ENCODE measurements at places on chromosomes 11 and 22.

DNA sequence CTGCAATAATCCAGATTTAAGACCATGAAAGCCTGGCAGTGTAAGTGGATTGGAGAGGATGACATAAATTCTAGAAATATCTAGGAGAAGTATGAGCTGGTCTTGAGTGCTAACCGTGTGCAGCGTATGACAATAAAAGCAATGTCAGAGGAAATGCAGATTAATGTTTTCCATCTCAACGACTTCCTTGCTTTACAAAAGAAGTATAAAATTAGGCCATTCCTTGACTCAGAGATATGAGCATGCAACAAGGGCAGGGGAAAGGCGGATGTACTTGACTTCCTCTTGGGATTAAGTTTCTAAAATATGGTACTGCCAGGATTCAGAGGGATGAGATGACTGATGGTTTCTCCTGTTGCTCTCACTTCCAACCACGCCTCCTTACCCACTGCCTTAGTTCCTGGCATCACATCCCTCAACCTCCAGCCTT lies 32.3 kb downstream of the ADAMTS15 start:
- DNase-seq, result no peak

GRCh38 chr11:128876133-128876650 lies 9.1 kb upstream of the KCNJ1 start:
- DNase-seq, result no peak

DNA sequence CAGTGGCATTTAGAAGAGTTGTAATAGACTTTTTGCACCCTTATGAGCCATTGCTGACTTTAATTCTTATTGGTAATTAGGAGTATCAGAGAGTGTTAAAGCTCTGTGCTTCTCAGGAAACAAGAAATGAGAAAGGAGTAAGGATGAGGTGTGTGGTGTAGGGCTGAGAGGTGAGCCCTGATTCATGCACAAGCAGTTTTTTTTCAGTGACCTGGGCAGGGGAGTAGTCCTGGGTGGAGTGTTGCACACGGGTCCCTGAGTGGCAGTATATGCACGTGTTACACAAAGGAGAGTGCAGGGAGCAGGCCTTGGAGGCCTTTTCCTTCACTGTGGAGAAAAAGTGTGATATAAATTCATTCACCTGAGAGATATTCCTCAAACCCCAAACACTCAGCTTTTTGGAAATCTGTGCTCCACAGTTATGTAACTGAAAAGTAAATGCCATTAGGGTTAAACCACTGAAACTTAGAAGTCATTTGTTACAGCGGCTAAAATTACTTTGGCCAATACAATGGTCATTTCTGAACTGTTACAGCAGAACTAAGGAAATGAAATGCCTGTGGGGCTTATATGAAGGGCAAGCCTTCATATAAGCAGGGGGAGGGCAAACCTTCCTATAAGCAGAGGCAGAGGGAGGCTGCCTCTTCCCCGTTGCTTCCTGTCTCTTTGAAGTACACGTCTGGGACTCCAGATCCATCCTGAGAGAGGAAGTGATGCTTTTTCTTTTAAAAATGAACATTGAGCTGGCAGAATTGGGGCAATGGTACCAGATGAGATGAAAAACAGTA lies 62.6 kb upstream of the OLFML1 start:
- no peak for DNase-seq

DNA sequence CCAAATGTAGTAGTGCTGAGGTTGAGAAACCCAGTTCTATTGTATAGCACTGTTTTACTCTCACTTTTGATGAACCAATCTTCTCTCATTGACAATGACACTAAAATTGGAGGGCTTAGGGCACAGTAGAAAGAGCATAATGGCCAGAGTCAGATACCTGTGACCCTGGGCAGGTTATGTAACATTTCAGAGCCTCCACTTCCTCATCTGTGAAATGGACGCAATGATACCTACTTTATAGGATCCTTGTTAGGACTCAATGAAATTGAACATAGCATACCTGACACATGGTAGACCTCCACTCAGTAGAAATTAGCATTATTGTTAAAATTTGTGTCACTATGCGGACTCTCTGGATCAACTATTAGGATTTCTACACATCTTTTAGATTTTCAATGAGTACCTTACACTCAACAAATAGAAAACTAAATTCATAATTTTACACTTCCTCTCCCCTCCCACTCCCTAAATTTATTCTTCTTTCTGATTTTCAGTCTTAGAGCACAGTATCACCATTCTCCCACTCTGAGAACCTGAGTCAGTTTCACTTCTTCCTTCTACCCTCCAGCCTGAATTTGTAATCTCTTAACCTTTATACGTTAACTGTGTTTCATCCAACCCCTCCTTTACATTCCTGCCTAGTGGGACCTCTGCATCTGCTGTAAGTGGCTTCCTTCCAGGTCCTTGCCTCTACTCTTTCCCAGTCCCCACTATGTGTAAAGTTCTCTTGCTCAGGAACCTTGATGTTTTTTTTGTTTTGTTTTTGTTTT lies 78.3 kb downstream of the MICAL2 start:
- no peak for DNase-seq

DNA sequence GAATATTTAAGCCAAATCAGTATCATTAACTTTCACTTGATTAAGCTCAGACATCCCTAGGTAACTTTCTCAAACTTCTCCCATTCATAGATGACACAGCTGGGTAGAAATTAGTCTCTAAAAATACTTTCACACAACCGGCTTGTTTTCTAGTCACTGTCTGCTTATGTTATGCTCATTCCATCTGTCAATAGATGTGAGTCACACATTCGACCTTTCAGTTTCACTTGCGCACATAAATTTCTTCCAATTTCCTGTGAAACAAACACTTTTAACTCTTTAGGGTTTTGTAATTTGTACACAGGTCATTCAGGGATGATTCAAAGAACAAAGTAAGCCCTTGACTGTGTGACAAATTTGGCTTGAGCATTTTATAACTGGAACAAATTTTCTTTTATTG lies 723.0 kb downstream of the KCNA4 start:
- no peak for DNase-seq

GRCh38 chr11:31199378-31199777 lies 170.2 kb downstream of the DCDC1 start:
- DNase-seq, result no peak

DNA sequence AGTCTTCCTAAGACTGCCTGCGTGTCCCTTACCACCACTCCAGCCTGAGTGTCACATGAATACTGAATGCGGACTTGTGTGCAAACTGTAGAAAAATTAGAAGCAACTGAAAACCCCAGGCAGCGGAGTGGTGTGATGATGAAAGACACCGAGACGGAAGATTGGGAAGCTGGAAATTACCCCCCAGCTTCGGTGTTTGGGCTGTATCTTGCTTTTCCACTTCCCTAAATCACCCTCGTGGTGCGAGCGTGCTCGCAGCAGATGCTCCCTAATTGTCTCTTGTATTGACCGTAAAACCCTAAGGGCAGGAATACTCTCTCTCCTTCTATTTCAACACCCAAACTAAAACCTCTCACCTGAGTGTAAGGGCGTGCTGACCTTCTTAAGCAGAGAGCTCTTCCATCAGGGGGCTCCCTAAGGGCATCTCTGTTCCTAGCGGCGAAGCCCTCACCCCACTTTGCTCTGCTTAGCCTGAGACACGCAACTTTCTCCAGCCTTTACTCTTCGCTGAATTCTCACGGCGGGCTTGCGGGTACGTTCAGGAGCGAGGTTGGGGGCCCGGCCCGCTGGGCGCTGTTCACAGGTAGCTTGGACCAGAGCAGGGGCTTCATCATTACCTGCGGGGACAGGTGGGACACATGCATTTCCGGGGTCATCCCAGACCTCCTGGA lies 62.4 kb downstream of the CRYBB2 start:
- peak; percentile 28 for DNase-seq

GRCh38 chr22:25754527-25755202 lies 12.7 kb downstream of the MYO18B start:
- DNase-seq, result no peak

- DNase-seq, result no peak
Measured at GRCh38 chr22:25060522-25061071, 108.1 kb downstream of the KIAA1671 start.

- DNase-seq, result no peak
Measured at GRCh38 chr22:32073823-32074380, 30.8 kb downstream of the SLC5A1 start.

- DNase-seq, result no peak
Measured at GRCh38 chr11:2961080-2961479, 31.0 kb downstream of the NAP1L4 start.

DNA sequence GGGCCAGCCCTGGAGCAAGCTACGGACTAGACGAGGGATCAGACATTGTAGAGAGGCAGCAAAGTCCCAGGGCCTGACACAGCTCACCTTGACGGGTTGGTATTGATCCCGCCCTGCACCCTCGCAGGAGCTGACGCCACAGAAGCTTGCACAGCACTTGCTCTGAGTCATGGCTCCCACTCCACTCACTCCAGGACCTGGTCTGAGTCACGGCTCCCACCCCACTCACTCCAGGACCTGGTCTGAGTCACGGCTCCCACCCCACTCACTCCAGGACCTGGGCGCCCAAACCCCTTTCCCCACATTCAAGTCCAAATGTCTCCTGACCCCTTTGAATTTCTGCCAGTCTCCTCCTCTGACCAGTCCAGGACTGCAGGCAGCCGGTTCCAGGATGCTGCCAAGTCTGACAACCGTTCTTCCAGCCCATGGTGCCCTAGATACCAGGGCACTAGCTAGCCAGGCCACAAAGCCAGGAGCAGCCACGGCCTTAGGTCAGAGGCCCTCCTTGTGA lies 6.0 kb upstream of the PNPLA5 start:
- DNase-seq, result no peak

DNA sequence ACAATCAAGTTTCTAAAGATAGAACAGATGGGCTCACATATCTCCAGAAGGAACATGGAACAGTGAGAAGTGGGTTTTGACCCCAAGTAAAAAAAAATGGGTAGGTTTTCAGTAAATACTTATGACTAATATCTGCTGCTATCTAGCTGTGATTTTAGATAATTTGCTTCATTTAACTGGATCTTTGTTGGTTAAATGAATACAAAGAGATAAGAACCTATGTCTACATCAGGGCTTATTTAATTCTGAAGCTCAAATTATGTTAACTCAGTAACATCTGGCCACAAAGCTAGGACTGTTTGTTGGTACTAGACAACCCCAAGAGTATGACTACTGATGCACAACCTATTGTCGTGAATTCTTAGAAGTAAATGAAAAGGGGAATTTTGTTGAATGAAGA lies 144.4 kb upstream of the SESN3 start:
- DNase-seq, result no peak

DNA sequence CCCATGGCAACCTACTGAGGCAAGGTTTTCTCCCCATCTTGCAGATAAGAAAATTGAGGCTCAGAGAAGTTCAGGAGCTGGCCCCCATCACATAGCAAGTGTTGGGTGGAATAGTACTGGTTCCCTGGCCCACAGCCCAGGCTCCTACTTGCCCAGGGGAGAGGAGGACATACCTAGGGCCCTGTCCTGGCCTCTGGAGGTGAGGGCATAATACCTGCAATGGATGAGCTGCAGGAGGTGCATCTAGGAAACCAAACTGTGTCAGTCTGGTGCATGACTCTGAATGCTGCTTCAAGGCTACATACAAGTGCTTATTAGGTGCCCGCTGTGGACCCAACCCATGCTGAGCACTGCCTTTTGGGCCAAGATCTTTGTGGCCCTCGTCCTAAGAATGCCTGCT lies 40.0 kb upstream of the TPBGL start:
- DNase-seq, result no peak

DNA sequence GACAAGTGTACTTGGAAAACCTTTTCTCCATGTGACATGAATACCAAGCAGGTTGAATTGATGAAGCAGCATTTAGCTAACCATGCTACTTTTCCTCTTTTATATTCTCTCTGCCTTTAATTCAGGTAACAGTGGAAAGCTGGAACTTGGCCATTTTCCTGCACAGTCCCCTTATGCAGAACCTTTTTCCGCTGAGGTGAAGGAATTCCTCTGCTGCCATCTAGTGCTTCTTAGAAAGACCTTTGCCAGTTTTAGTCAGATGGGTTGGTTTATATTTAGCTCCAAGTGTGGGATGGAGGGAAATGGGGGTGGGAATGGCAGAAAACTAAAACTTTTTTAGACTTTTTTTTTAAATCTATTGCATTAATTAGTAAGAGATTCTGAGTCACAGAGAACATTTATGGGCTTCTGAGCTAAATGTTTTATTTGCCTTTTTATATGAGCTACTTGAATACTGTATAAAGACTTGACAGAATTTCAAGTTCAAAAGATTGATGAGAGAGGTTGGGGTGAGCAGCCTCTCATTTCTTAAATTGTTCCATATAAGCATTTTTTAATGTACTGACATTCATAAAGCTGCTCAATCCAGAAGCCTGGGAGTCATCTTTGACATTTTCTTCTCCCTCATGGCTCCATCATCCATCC lies 153.9 kb upstream of the ZC3H12C start:
- peak; percentile 20 for DNase-seq

- DNase-seq, result no peak
Measured at GRCh38 chr11:8261291-8261690, 2.4 kb downstream of the LMO1 start.

GRCh38 chr22:19480173-19480568 lies 451 bp downstream of the CDC45 start:
- DNase-seq, result no peak

GRCh38 chr11:65503949-65504673 lies 5.3 kb downstream of the MALAT1 start:
- no peak for DNase-seq

DNA sequence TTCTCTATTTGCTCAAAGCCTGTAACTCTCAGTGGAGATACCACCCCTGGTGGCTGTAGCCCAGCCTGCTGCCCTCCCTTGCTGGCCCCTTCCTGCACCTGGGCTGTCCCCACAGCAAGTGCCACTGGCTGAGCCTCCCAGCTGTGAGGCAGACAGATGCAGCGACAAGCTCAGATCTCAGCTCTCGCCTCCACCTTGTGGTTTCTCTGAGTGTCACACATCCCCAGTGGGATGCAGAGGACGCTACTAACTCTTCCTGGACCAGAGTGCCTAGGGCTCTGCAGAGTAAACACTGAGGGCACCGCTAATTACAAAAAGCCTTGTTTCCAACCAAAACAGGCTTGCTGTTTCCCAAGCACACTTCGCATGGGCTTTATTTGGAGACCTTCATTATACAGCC lies 8.9 kb downstream of the YPEL1 start:
- DNase-seq, result no peak

DNA sequence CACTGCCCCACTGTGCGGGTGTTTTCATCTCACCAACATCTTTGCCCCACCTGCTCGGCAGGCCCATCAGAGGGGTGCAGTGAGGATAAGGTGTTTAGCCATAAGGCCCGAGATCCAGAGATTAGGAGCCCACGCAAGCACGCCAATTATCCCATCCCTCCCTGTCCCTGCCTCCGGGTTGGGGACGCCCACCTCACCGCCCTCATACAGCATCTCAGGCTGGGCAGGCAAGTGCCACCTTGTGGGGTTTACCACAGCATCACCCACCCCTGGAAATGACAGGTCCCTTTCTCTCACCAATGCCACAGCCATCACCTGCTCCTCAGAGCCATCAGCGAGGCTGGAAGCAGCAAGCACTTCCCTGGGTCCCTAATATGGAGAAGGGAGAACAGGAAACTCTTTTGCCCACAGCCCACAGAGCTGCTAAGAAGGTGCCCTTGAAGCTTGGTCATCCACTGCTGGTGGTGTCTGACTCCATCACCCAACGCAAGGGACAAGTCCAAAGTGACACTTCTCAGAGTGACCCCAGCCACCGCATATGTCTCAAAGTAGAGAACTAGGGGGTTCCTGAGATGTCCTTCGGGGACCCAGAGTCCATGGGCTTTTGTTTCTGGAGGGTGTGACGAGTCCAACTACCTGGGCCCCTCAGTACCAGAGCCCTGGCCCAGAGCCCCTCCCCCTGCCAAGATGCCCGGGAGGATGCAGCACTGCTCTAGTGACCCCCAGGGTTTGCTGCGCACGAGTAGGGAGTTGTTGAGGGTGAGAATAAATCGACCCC lies 15.8 kb downstream of the VPS37C start:
- no peak for DNase-seq
